ENCODE measurements at places on chromosomes 2 and 18.

DNA sequence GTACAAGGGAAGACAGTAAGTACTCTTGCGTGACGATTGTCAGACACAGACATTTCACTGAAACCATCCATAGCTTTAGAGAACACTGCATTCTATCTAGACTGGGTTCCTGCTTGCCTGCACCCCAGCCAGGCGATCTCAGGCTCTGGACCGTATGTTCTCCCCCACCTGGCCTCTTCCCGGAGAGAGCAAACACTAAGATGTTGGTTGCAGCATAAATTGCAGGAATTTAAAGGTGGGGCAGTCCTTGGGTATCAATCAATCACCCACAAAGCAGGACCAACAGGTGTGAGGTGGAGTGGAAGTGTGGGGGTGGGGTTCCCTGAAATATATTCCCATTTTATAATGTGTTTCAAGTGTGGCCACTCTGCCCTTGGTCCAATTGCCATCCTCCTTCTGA, 103.6 kb upstream of the TGFA start:
- DNase-seq: no peak

- DNase-seq: no peak
Observed at GRCh38 chr2:159174759-159175158, 111.7 kb downstream of the WDSUB1 start.

- DNase-seq: peak; percentile 67
Observed at GRCh38 chr2:218292048-218293014, at the start of gene TMBIM1. Gene TMBIM1, minus strand, starts transcription at chr2:218292503. Its CDS starts 10,362 bp downstream, at chr2:218282141.

DNA sequence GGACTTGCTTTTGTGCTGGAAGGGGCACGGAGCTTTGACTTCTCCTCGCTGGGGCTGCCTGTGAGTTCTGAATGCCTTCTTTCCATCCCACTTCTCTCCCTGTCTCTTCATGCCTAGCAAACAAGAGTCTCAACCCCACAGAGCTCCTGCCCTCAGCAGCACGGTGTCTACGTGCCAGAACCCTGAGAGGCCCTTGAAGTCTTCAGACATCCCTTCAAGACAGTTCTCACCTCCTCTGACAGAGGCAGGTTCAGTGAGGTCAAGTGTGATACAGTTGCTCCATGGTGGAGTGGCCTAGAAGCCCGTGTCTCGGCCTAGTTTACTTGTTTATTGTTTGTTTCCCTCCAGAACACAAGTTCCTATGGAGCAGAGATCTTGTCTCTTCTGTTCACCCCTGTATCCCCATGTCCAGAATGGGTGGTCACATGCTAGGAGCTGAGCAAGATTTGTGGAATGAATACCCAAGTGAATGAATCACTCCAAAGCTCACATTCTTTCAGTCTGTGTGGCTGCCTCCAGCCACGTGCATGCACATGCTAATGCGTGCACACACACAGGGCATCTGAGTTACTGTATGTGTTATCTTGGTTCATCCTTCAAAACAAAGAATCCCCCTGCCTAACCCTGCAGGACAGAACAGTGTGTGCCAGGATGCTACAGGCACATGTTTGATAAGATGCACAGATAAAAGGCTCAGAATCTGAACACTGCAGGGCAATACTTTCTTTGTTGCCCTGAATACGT, 391.6 kb downstream of the NBAS start:
- no peak for DNase-seq

DNA sequence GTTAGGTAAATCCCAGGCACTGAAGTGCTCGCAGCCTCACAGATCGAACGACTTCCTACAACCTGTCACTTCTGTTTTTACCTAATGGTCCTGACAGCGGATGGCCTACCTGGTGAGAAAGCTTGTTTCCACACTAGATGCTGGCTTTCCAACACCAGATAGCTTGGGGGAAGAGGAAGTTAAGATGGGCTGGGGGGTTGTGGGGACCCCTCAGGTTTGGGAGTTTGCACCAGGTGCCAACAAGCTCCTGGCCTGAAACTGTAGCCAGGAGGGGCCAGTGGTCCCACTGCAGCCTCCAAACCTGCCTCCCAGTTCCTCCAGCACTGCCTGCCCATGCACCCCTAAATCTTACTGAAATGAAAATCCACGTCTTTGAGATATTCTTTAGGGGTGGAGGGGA, 3.9 kb downstream of the TMEM185B start:
- no peak for DNase-seq

DNA sequence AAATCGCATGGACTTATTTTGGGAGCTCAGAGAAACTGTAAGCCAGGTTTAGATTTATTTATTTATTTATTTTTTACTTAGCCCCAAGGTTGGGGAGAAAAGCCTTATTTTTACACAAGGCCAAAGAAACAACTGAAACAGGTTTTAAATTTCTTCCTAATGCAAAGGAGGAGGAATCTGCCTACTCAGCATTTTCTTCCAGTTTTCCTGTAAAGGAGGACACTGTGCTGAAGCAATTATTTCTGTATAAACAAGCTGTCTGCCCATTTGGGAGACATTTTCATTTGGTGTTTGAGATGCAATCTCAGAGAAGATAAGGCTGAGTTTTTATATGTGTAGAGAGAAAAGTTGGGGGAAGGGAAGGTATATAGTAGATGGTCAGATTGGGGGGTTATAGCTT, 125.0 kb downstream of the ETAA1 start:
- DNase-seq: no peak

- no peak for DNase-seq
Observed at GRCh38 chr18:11544060-11544633, 65.2 kb upstream of the SLC35G4 start.

DNA sequence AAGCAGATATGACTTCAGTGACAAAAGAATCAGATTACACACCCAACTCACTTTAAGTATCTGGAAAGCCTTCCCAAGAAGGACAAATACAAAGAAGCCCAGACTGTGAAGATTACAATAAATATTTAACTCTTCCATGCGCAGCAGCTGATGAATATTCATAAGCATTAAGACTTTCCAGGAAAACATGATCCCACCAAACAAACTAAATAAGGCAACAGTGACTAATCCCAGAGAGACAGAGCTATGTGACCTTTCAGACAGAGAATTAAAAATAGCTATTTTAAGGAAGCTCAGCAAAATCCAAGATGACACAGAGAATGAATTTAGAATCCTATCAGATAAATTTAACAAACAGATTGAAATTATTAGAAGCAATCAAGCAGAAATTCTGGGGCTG, 108.2 kb upstream of the UBE2E3 start:
- DNase-seq: no peak

- DNase-seq: no peak
Observed at GRCh38 chr2:230781130-230781797, 68.6 kb downstream of the CAB39 start.

Data from stimulated activated CD8-positive, alpha-beta memory T cell treated with anti-CD3 and anti-CD28 coated beads, Interleukin-15, amount 100 ng/mL, for 24 hours (primary cell).